ENCODE measurements at places on chromosomes 4 and X.

DNA sequence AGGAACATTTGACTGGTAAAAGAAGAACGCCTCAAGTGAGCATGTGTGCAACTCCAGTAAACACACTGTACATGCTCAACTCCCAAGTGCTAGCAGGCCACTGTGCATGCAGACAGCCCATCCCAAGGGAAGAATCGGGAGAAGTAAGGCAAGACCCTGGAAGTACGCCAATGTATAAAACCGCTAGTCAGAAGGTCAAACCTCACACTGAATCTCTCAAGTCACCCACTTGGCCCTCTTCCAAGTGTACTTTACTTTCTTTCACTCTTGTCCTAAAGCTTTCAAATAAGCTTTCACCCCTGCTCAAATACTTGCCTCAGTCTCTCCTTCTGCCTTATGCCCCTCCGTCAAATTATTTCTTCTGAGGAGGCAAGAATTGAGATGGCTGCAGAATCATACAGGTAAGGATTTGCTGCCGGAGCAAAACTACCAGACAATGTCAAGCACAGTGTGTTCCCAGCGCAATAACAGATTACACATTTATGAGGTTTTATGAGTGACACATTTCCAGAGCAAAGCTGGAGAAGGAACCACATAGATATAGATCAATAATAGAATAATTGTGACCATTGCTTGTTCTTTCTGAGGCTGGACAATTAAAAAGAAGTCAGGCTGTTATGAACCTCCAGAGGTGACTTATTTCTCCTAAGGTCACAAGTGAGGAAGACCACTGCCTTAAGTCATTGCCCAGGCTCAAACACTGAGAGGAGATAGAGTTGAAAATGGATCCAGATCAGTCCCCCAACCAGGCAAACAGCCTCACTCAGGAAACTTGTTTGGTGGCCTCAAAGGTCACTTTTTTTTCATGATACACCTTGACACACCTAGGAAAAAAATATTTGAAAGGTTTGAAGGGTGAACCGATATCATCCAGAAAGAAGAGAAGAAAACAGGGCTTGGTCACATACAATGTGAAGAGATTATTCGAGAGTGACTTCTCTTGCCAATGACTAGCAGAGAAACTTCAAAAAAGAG is 26.3 kb downstream of the CXCL1 start:
- peak; percentile 43 for DNase-seq

DNA sequence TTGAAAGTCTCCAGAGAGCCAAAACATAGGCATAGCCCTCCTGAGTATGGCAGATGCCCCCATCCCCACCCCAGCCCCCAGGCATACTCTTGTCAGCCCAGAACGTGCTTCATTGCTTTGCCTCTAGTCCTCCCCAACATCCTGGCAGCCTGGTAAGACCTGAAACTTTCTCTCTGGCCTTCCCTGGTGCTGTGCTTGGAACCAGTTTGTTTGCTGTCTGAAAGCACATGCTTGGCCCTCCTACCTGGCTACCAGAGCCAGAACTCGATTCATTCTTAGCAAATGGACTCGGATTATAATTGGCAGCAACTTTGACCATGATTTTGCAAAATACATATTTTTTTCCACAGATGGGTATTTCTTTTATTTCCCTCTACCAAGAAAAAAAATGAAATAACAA is 248.1 kb downstream of the USP46 start:
- DNase-seq, result no peak

GRCh38 chrX:9992061-9992460 is 24.9 kb downstream of the CLDN34 start:
- DNase-seq, result no peak

DNA sequence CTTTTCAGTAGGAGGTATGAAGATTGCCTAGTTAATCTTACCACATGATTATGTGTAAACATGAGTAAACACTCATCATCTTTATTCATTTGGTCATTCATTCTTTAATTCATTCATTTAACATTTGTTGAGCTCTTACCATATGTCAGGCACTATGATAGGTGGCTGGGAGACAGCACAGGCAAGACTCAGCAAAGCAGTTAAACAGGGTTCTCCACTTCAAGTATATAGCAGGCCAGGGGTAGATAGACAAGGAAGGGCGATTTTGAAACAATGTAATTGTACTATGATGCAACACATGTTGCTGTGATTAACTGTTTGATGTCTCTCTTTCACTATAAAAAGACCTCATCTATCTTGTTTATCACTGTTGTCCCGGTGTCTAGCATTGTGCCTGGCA is 84.3 kb upstream of the GPR101 start:
- DNase-seq, result no peak

DNA sequence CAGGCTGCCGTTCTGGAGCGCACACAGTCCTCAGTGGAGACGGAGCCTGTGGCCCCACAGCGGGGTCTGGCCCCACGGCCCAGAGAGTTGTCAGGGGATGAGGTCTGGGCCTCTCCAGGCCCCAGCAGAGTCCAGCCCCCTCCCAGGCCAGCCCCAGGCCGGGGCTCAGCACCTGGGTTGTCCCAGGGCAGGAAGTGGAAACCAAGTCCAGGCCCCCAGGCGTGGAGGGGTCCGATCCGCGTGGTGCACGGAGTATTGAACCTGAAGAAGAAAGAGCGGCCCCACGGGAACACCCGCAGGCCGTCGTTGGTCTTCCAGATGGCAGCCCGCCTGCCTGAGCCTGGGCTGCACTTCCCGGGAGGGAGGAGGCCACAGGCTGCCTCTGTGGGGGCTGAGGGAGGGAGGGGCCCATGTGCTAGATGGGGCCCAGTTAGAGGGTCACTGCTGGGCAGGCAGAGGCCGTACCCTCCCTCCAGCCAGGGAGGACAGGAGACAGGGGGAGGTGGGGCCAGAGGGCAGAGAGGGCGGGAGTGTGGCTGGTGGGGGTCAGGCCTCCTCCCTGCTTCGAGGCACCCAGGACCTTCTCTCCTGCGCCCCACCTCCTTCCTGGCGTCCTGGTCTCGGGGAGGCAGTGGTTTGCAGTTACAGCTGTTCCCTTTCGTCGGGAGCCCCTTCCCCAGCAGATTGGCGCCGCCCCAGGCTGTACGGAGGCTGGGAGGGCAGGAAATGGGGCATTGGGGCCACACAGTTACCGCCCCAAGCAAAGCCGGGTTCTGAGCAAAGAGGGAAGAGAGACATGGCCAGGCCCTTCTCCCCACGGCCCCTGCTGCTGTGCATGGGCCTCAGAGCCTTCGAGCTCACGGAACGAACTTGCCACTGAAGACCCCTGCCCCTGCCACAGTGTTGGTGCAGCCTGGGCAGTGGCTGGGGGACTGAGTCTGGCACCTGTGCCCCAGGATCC is 8.1 kb downstream of the HGFAC start:
- DNase-seq, result no peak

GRCh38 chr4:6910340-6910959 is 824 bp downstream of the TBC1D14 start:
- DNase-seq, result no peak

GRCh38 chr4:73676136-73676535 is 55.9 kb upstream of the RASSF6 start:
- no peak for DNase-seq

- DNase-seq, result peak; percentile 78
Measured at GRCh38 chr4:137474711-137475301, 57.5 kb downstream of the PCDH18 start.

DNA sequence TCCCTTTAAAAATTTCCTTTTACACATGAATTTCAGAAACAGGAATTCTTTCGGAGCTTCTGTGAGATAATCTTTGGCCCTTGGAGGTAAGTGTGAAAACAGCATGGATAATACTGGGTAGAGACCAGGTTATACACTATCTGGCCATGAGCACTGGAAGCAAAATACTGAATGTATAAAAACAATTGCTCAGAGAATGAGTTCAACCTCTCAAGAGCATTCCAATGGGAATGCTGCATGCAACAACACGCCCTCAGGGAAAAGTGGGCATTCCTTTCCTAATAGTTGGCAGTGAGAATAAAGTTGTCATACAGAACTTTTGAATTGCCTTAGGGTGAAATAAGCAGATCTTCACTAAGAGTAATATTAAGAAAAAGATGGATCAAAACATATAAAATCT is 574.8 kb upstream of the DIPK2B start:
- DNase-seq, result no peak

- DNase-seq, result no peak
Measured at GRCh38 chr4:123596805-123597204, 200.2 kb downstream of the SPRY1 start.

DNA sequence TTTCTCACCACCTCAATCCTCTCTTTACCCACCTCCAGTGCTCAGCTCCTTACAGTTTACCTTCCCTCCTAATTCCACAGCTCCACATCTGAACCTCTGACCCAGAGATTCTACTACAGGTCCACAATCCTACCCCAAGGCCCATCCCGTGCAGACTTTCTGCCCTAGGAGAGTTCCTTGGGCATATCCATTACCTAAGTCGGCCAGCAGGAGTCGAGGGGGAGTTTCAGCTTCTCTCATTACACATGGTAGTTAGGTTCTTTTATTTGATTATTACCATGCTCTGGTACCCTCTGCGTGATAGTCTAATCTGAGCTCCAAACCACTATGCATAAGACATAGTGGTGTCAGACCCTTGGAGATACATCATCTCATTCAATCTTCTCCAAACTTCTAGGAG is 117.9 kb downstream of the SH3RF1 start:
- DNase-seq, result no peak

GRCh38 chr4:102817613-102818268 is 9.6 kb downstream of the UBE2D3 start:
- no peak for DNase-seq

DNA sequence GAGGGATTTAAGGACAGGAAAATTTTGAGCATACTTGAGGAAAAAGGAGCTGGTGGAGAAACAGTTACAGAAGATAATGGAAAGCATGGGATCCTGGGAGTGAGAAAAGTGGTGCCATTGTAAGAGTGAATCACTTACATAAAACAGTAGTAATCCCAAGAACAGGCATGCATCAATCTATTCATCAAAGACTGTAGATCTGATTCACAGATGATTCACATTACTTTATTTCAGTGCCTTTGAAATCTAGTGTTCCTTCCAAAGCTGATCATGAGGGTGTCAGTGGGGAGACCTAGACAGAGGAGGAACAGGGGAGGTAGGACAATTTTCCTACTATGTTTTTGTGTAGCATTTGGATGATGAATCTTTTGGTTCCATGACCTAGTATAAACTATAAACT is 102.7 kb downstream of the TAB3 start:
- no peak for DNase-seq

DNA sequence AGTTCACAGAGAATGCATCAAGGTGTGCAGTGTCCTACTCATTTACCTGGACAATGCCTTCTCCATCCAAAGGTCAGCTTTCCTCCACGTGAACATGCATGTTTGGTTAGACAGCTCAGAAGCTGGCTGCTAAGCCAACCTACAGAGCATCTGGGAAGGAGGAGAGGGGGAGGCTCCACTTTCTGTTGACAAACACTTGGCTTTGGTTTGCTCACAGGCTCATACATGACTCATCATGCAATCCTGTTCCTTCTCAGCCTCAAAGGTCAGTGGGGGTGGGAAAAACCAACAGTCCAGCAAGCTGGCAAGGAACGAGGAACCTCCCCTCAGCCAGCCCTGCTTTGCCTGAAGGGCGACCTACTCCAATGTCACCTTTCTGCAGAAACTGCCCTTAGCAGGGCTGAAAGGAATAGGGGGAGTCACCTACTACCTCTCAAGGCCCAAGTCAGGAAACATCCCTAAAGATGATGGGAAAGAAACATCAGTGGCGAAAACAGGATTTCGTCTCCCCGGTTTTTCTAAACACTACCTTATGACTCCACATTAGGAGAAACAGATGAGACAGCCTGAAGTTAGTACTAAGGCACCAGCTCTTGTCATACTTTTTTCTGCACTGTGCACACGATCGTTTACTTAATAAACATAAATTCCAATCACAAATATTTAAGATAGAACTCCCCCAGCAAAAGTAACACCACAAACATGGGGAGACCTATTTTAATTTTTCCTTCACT is 37.9 kb downstream of the RELL1 start:
- DNase-seq, result peak; percentile 98

GRCh38 chrX:853304-853703 is 222.7 kb downstream of the SHOX start:
- DNase-seq, result no peak

- DNase-seq, result no peak
Measured at GRCh38 chrX:120751683-120752082, 121.8 kb upstream of the C1GALT1C1 start.

DNA sequence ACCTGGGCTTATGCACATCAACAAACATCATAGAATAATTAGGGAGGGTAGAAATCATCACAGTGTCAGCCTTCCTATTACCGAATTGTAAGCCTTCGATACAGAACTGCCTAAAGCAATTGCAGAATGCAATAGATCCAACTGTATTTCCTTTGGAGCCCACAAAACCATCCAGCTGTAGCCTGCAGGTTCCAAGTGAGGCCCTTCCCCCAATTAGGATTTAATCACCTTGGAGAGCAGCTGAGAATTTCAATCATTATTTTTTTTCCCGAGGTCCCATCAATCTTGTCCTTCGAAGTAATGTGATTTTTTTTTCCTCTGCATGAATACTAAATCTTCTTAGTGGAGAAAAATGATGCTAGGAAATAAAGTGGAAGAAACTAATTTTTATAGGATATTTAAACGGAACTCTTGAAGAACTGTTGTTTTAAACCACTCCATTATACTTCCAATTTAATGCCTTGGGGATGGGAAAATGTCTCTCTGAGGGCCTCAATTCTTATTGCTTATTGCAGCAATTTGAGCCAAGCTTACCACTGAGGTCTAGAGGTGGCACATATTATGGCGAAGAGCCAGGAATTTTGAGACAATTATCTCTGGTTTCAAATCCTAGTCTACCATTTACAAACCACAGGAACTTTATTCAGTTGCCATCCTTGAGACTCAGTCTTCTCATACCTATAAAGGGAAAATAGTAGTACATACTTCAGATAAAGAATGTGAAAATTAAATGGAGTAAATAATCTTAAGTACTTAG is 953.4 kb upstream of the IGFBP7 start:
- DNase-seq, result no peak

- DNase-seq, result no peak
Measured at GRCh38 chr4:24793219-24794005, 2.0 kb upstream of the SOD3 start.

DNA sequence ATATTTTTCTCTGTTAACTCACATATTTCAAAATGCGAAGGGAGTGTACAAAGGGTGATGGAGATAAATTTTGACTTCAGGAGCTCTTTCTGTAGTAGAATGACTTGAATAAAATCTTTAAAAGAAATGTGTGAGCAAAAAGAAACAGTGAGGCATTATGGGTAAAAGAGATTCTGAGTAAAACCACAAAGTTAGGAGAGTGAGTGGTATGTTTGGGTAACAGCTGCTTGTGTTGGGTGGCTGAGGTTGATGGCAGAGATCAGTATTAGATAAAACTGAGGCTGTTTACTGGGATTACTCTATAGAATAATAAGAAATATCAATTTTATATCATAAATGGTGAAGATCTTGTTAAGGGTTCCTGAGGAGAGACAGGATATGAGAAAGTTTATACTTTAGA is 434.2 kb upstream of the AMOT start:
- DNase-seq, result no peak

- no peak for DNase-seq
Measured at GRCh38 chr4:146033149-146033548, 94.5 kb upstream of the ZNF827 start.
